Stimulated activated CD8-positive, alpha-beta memory T cell treated with anti-CD3 and anti-CD28 coated beads, Interleukin-7, amount 100 ng/mL, for 1 hour (primary cell): ENCODE measurements at places on chromosomes 6 and 20.

DNA sequence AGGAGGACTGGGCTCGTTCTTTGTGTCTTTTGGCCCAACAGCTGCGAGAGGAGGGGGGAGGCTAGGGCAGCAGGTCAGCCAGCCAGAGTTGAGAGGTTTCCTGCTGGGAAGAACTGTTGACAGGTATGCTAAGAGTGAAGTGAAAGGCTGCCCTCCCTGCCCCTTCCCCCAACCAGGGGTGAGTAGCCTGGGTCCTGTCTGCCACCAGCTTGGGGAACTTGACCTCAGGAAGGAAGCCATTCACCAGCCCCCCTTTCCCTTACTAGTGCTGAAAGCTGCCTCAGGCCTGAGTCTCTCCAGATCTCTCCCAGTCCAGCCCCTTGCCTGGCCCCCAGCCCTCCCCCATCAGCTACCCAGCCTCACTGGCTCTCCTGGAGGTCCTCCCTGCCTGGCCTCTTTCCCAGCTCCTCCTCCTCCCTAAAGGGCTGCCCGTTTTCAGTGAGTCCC, 20.7 kb upstream of the ZNF76 start:
- no peak for DNase-seq

DNA sequence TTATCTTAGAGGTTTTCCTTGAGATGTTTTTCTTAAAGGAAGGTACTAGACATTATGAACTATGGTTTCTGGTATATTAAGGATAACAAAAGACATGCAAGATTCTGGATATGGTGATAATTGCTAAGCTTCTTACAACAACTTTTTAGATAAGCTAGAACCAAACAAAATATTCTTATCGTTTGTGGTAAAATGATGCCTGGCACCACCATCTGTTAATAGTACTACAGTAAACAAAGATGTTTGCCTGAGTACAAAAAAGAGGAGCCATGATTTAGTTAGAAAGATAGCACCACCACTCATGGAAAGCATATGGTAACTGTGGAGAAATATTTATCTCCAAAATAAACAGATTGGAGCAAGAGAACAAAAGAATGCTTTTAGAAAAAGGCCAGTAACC, 747.3 kb downstream of the COL12A1 start:
- DNase-seq = no peak

- peak; percentile 35 for DNase-seq
These were observed 24.7 kb upstream of the CCN6 start for GRCh38 chr6:112029045-112029822.

DNA sequence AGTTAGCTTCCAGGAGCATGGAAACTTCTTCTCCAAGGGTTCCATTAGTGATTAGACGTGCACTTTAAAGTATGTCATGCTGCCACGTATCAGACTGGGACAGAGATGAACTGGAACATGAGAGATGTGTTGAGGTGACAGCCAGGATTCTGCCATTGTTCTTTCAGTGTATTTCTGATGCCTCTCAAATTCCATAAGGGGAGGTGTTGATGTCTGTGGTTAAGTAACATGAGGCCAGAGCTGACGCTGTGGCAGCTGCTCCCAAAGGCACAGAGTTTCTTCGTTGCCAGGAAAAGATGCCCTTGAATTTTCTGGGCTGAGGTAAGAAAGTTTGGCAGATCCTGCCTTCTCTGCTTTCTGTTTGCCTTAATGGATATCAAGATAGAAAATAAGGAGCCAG, 63.5 kb downstream of the TRMT6 start:
- DNase-seq = no peak

GRCh38 chr6:105587349-105588122, 184.7 kb upstream of the PREP start:
- no peak for DNase-seq
